ENCODE measurements at places on chromosomes 11 and 22. TPM values are rescaled to one million over a fixed set of nuclear protein-coding genes. Genes with fewer than 3 reads are reported as not detected.

The RTL10 gene
- 20.0 TPM for total RNA-seq

The FIBIN gene
- not detected for total RNA-seq

The MPPED2 gene
- total RNA-seq, result not detected

The BARX2 gene
- 4.7 TPM for total RNA-seq

The TMEM223 gene
- 16.5 TPM for total RNA-seq

The TRMT112 gene
- 319 TPM for total RNA-seq

The THYN1 gene
- 69.1 TPM for total RNA-seq
